Cerebellar nuclear complex (tissue), 1 donor: ENCODE measurements at places on chromosomes 3 and 15.

DNA sequence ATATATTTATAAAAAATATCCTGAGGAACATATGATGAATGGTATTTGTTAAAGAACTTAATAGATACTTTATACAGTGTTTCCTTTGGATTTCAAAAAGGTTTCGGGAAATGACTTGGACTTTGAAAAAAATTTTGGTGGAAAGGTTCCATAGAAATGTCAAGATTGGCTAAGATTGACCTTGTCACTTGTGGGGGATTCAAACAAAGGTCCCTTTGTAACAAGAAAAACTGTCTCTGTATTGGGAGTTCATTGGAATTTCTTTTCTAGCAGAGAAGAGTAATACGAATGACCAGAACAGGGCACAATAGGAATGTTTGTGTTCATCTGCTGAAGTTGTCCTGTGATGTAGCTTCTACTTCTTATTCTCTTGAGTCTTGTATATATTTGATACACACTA lies 43.2 kb downstream of the ARHGEF26 start:
- no peak for DNase-seq

DNA sequence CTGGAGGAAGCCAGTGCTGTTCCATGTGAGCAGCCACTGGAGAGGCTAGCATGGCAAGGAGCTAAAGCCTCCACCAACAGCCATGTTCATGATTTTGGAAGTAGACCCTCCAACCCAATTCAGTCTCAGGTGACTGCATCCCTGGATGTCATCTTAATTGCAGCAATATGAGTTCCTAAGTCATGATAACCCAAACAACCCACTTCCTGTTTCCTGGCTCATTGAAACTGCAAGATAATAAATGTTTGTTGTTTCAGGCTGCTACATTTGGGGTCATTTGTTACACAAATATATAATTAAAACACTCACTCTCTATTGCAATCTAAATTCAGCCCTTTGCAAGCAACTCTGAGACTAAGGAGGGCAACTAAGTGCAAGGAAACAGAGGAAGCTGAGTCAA lies 62.4 kb upstream of the SLC24A5 start:
- no peak for DNase-seq

DNA sequence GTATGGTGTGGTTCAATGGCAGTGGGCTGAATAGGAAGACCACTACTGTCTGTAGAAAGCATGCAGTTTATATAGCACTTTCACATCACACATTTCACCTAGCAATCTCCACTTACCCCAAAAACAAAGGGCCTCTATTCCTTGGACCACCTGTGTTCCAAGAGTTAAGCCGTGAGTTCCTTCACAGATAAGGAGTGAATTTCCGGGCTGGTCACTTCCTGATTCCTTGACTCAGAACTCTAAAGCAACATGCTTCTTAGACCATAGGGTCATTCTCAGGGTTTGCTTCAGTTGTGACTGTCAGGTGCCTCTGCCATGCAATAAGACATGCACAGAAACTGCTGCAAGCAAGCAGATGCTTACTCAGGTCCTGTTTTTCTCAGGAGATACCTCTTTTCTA lies 588.5 kb upstream of the TGFBR2 start:
- DNase-seq = no peak

GRCh38 chr3:50121072-50122032 lies 32.6 kb downstream of the RBM5 start:
- DNase-seq = no peak

- DNase-seq = no peak
Measured at GRCh38 chr3:135868801-135869200, 96.7 kb upstream of the PPP2R3A start.

DNA sequence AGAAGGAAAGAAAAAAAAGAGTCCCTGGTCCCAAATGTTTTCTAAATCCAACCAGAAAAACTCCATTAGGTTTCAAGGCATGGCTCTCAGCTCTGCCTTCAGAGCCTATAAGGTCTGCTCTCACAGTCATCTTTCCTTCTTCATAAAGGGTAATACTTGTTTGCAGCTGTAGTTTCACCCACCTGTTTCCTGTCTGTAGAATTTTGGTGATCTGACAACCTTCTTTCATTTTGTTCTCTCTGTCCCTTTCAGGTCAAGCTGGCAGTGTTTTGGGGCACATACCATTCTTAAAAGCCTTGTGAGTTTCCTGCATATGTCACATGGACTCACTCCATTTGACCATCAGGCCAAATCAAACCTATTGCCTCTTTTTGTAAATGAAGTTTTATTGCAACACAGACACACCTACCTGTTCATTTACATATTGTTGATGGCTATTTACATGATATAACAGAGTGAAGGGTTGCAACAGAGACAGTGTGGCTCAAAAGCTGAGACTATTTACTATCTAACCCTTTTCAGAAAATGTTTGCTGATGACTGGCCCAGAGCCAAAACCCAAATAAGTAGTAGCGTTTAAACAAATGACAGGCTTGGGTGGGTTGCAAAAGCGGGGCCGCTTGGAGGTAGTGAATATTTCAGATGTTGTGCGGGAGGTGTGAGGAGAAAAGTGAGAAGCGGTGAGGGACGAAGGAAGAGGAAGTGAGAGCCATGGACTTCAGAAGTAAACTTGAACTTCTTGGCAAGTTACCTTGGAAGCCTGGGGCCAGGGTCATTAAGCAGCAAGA lies 292.7 kb upstream of the PROK2 start:
- no peak for DNase-seq

GRCh38 chr15:25417604-25418003 lies 21.2 kb downstream of the UBE3A start:
- no peak for DNase-seq

- no peak for DNase-seq
Measured at GRCh38 chr3:89974903-89975519, 867.6 kb downstream of the EPHA3 start.

DNA sequence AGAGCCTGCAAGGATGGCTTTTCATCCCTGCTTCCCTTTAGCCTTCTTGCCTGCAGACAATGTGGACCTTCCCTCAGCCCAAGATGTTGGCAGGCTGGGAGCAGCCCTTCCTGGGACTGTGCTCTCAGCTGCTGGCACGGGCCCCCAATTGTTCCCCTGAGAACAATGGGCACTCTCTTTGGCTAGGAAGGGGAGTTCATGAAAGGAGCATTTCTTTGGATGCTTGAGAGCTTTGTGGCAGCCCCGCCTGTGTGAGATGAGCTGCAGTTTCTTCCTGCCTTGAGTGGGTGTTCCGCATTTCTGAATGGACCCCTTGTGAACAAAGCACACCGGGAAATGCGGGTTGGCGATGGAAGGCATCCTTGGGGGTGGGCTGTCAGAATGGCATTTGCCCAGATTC lies 35.0 kb upstream of the BSN start:
- DNase-seq = no peak

- no peak for DNase-seq
Measured at GRCh38 chr3:126773783-126774182, 69.7 kb downstream of the CHCHD6 start.

DNA sequence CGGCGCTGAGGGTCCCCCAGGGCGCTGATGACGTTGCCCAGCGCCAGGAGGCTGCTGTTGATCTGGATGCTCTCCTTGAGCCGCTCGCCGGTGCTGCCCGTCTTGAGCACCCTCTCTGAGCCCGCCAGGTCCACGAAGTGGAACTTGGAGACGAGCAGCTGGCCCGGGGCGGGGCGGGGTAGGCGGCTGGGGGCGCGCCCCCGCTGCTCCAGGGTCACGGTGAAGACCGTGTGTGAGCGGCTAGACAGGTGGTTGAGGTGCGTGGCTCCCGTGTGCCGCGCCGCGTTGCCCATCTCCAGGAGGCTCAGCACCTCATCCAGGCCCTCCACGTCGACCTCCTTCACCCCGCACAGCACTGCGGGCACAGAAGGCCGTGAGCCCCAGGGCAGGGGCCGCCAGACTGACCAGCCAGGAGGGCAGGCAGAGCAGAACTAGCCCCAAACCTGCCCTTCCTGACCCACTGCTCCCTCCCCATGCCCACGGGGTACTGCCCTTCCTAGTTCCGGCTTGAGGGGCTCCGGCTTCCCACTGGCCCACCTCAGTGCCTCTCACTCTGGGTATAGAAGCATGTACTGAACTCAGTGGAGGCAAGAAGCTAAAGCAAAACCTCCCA lies 6.1 kb downstream of the KIF7 start:
- DNase-seq = no peak

- DNase-seq = no peak
Measured at GRCh38 chr3:154954757-154955156, 125.4 kb upstream of the MME start.

- DNase-seq = no peak
Measured at GRCh38 chr15:74430510-74430951, 3.2 kb downstream of the SEMA7A start.

- DNase-seq = no peak
Measured at GRCh38 chr15:81966631-81967030, 79.2 kb downstream of the MEX3B start.

- no peak for DNase-seq
Measured at GRCh38 chr3:127226946-127227842, 34.3 kb downstream of the PRR23E start.

- DNase-seq = no peak
Measured at GRCh38 chr3:12901623-12902045, 60.3 kb upstream of the RPL32 start.

DNA sequence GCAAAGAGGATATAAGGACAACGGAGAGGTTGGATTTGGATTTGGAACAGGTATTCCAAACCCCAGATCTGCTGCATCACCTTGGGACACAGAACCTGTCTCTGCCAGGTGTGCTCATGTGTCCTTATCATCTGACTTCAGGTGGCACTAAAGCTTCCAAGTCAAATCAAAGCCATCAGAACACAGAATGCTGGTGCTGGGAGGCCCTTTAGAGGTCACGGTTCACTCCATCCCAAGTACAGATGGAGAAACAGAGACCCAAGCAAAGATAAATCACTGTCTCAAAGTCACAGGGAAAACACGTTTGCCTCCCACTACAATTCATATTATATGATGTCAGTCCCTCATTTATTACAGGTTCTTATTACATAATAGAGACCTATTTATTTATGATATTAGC lies 72.8 kb downstream of the HES1 start:
- no peak for DNase-seq

- DNase-seq = no peak
Measured at GRCh38 chr3:133124511-133124910, 86.3 kb downstream of the TMEM108 start.

DNA sequence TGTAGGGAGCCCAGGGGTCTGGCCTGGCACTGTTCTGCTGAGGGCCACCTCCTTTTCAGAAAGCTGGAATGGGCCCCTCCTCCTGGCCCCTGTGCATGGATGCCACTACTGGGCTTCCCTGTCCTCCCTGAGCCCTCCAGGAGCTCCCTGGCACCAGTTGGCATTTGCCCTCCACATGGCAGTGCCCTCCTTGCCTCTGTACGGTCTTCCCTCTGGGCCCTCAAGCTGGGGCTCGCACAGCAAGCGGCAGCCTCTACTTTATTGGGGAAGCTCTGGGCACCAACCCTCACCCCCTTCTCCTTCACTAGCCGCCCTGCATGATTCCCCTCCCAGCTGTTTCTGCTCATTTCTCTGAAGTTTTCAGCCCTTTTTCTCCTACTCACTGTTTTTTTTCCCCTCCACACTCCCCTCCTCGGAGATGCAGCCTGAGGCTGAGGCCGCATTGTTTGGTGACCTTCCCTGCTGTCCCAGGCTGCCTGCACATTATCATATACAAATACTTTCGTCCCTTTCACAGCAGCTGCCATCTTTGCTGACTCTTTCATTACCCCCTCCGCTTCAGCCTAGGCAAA lies 127.3 kb downstream of the EEFSEC start:
- no peak for DNase-seq

DNA sequence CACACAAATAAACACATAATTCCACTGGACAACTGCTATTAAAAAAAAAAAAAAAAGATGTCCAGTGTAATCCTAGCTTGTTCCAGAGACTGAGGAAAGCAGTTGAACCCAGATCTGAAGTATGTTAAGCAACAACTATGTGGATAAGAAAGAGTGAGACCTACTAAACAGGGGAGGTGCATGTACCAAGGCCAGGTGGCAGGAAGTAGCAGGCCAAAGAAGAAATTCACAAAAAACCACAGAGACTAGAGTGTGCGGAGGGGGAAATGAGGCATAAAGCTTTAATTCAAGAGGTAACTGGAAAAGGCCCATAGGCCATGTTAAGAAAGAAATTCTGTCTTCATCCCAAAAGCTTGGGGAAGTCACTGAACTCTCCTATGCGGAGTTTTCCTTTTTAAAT lies 490.0 kb downstream of the NAALADL2 start:
- DNase-seq = no peak

DNA sequence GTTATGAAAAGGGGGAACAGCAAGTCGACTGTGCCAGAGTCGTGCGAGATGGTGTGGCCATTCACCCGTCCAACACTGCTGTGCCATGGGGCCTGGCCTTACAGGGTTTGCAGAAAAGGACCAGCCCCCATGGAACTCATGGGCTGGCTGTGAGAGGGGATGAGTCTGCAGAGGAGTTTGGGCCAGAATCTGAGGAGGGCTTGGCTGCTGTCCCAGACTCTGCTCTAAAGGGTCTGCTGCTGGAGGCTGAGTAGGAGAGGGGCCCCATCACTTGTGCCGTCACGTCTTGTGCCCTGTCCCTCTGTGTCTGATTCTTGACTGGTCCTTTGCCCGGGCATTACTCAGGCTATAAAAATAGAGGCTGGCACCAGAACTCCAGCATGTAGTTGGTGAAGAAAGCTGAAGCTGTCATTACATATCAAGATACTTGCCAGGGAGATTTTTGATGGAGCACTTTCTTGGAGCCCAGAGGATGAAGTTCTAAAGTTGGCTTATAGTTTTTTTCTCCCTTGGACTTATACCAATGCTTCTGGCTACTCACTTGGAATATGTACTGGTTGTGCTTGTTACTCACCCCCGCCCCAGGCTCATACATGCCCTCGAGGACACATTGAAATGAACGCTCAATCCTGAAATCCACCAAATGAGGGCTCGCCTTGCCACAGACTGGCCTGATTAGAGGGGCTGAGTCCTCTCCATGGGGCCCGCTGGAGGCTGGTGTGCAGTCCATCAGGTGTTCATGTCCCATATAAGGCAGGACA lies 10.2 kb downstream of the PXYLP1 start:
- DNase-seq = no peak

- no peak for DNase-seq
Measured at GRCh38 chr3:153980252-153980590, 141.0 kb upstream of the ARHGEF26 start.

DNA sequence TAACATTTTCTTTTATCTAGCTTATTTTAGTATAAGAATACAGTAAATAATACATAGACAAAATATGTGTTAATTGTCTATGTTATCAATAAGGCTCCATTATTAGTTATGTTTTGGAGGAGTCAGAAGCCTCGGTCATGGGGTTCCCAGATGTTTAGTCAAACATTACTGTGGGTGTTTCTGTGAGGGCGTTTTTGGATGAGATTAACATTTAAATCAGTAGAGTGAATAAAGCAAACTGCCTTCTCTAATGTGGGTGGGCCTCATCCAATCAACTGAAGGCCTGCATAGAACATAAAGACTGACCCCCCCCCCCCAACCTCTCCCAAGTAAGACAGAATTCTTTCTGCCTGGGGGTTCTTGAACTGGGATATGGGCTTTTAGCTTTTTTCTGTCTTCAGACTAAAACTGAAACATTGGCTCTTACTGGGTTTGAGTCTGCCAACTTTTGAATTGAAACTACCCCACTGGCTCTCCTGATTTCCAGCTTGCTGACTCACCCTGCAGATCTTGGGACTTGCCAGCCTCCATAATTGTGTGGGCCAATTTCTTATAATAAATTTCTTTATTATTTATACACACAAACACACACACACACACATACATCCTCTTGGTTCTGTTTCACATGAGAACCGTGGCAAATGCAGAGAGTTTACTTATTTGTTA lies 192.0 kb downstream of the TPRG1 start:
- DNase-seq = no peak
